Right ventricle myocardium inferior (tissue), 1 donor: ENCODE measurements at places on chromosomes 1 and 21. TPM values are rescaled to one million over a fixed set of nuclear protein-coding genes. Genes with fewer than 3 reads are reported as not detected.

The DR1 gene
- 37.1 TPM for total RNA-seq

GRCh38 chr1:8649027-8649426 is 168.4 kb downstream of the RERE start:
- no peak for DNase-seq

DNA sequence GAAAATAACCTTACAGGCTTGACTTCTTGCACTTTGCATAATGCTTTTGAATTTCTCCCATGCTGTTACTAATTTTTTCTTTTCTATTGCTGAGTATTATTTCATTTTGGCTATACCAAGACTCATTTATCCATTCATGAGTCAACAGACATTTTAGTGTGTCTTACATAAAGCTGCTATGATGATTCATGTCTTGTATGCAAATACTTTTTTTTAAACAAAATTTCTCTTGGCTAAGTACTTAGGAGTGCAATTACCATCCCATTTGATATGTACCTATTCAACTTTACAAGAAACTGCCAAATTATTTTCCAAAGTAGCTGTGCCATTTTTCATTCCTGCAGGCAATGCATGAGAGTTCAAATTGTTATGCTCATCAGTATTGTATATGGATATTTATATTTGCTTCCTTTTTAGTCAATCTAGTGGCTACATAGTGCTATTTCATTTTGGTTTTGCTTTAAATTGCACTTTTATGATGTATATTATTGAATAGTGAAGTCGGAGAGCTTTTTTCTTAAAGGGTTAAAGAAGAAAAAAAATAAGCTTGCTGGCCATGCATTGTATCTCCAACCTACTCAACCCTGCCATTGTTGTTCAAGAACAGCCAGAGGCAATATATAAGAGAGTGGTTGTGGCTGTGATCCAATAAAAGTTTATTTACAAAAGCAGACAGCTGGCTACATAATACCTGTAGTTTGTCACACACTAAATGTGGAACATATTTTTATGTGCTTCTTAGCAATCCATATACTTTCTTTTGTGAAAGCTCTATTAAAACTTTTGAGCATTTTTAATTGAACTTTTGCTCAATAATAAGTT is 862.8 kb downstream of the KCNT2 start:
- DNase-seq: no peak

- no peak for DNase-seq
Observed at GRCh38 chr1:98296681-98297080, 364.8 kb upstream of the SNX7 start.

DNA sequence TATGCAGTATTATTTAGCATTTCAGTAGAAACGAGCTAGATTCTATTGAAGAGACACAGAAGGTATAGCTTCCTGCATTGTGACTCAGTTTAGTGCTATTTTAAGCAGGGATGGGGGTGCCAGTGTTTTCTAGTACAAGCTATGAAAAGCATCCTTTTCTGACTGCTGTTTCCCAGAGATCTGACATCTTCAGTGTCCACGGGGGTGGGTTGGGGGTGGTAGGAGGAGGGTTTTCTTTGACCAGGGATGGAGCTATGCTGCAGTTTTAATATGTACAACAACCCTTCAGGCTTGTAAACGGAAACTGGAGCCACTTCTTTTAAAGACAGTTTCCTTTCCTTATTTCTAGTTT is 2.7 kb upstream of the NEGR1 start:
- no peak for DNase-seq

- DNase-seq: peak; percentile 60
Observed at GRCh38 chr1:53517821-53518352, 58.7 kb downstream of the DMRTB1 start.
